Stimulated activated CD8-positive, alpha-beta memory T cell treated with anti-CD3 and anti-CD28 coated beads, Interleukin-7, amount 100 ng/mL, for 1 hour (primary cell): ENCODE measurements at places on chromosomes 2 and 18.

DNA sequence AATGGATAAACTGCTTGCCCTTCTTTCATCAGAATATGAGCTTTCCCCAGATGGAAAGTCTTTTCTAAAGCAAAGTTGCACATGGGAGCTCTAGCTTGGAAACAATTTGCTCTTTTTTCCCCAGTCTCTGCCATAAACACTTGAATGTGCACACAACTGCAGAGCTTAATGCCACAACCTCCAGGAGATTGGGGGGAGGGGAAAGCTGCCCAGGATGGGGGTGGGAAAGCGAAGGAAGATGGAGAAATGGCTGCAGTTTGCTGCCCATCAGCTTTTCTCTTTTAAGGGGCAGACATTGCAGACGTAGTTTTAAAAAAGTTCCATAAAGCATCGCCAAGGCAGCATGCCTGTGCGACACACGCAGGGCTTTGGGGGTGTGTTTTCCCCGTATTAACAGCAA is 1.5 kb downstream of the ACKR3 start:
- DNase-seq: no peak

DNA sequence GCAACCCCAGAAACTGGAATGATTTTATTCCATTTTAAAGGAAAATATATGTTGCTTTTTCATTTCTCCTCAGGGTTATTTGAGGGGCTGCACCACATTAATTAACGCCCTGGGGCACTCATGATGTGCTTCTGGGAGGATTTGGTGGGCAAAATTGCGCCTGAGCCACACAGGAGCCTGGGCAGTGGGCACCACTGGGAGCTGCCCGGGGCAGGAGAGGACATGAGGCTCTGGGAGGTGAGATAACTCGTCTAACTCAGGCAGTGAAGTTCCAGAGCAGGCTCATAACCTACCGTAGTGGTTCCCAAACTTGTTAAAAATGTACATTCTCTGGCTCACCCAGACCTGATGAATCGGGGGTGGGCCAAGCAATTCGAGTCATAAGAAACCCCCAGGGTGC is 68.3 kb downstream of the EDAR start:
- DNase-seq: no peak

DNA sequence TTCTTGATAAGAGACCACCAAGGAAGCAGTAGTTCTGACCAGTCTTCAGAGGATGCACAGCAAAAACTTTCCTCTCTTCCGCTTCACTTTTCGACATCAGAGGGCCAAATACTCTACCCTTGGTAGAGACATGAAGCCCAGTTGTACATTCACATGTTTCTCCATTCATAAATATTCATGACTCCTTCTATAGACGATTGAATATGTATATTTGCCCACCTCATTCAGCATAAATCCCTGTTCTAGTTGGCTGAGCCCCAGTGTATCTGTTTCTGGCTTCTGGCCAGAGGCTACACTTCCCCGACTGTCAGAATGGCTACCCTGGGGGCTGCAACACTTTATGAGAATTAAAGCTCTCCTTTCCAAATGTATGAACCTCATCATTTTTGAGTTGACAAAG is 258.5 kb downstream of the ASXL3 start:
- DNase-seq: no peak

GRCh38 chr2:53508667-53509066 is 258.9 kb upstream of the CHAC2 start:
- DNase-seq: no peak

DNA sequence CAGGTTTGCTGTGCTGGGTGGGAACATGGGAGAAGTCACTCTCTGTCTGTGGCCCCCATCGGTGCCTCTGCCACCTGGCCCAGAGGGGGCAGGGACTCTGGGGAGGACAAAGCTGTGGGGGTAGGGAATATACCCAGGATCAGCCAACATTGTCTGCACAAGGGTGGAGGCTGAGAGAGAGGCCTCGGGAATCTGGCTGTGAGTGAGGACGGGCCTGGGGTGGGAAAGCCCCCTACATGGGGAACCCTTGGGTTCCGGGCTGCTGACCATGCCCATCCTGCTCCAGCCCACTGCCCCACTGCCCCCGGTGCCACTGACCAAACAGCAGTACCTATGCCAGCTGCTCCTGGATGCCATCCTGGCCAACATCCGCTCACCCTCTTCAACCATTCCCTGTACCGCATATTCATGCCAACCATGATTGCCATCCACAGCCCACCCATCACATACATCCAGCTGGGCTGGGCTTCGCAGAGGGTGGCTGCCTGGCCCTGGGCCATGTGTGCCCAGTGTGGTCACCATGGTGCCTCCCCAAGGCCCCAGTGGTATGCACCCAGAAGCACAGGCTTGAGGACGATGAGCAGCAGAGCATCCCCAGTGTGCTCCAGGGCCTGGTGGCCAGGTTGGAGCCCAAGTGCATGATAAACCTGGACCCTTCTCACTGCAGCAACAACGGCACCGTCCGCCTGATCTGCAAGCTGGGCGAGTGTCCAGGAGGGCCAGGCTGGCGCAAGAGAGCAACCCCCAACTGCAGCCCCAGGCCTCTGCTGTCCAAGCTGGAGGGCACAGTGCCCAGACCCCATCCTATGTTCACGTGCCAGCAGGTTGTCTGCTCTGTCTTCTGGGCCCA is 6.9 kb upstream of the POTEF start:
- DNase-seq: no peak

- DNase-seq: no peak
Observed at GRCh38 chr2:71453404-71454220, at the start of gene DYSF. DYSF (plus strand) TSS chr2:71453561.

DNA sequence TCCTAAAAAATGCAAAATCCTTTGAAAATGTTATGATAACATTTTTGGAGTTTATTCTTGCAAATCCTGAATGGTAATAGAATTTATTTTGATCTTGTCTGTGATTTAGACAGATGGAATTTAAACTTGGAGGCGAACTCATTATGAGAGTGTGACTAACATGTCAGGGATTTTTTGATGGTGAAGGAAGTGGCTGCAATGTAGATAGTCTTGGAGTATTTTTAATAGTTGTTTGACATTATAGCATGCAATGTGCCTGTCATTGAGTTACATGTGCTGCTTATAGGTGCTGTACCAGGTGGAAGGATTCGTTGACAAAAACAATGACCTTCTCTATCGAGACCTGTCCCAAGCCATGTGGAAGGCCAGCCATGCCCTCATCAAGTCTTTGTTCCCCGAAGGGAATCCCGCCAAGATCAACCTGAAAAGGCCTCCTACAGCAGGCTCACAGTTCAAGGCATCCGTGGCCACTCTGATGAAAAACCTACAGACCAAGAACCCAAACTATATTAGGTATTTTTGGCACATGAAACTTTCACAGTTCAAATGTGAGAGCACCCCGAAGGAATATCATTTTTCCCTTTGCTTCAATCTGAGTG is 141.8 kb downstream of the MYO1B start:
- DNase-seq: no peak

- no peak for DNase-seq
Observed at GRCh38 chr2:2452961-2453360, 121.9 kb upstream of the MYT1L start.

DNA sequence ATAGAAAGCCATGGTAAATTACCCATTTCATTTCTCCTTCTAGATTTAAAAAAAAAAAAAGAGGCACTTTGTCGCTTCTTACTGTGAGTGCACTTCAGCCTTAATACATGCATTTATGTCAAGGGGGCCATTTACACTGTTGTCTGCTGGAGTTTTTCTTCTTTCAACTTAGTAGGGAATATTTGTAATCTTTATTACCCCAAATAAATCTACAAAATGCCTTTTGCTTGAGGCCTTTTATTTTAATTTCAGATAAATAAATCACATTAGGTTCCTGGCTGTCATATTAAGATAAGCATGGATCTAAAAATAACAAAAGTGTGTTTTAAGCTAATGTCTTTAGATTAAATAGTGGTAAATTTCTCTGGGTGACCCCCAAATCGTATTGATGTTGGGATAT is 276.0 kb downstream of the NCKAP5 start:
- no peak for DNase-seq

DNA sequence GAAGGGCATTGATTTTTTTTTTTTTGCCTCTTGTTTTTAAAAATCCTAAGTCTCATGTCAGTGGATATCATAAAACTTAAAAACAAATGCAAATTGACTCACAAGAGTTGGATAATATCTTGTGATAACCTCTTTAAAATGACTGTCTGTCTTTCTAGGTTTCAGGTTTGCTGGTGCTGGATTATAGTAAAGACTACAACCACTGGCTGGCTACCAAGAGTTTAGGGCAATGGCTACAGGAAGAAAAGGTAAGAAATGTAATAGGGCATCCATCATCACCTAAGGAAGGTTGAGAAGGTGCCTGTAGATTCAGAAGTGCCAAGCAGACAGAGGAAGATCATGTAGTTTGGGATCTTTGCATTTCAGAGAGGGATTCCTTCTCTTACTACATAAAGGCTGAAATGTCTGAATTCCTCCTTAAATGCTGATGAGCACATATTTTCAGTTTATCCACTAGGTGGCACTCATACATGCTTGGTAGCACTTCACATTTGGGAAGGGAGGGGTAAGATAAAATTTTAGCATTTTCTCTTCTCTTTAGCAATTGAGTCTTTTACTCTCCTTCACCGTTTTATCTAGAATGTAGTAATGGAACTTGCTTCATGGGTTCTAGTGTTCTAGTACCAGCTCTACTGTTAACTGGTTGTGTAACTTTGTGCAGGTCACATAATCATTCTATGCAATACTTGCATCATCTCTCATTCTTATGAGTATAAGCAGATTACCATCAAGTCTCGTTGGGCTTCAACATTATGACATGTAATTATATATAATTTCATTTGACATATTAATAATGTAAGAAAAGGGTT is 21.1 kb downstream of the CPS1 start:
- DNase-seq: no peak

DNA sequence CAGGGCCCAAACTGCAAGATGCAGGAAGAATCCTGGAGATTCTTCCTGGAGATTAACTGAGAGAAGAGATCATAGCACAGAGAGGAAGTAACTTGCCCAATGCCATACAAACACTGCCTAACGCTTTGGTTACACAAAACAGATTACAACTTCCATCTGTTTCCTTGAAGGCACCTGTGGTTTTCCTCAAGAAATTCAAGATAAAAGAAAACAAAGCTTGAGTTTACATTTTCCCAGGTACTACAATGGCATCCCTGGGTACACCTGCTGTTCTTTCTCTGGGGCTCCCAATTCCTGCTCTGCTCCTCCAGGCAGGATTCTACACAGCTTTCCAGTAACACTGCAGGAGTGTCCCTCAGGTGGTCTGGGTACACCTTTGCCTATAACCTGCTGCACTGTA is 781.9 kb upstream of the ID2 start:
- no peak for DNase-seq

DNA sequence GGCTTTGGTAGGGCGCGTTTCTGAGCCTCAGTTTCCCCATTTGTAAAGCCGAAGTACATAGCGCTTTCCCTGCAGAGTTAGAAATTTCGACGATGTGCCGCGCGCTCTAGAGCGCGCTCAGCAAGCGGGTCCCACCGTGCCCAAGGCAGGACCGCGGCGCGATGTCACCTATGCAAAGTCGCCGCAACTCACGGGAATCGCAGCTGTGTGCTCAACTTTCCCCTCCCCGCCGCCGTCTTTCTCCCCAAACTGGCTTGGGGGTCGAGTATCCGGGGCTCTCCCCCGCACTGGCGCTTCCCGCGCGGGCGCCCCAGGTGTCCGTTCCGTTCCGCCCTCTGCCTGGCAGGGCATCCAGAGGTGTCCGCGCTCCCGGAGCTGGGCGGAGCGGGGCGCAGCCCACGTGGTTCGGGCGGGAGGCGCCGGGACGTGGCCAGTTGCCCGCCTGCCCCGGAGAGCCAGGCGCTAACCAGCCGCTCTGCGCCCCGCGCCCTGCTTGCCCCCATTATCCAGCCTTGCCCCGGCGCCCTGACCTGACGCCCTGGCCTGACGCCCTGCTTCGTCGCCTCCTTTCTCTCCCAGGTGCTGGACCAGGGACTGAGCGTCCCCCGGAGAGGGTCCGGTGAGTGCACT is at the start of gene MLPH:
Gene MLPH, plus strand, starts transcription at position 433 of the 630 bp plus-strand sequence. CDS start 6,176 bp downstream, outside the sequence.
- DNase-seq: no peak

GRCh38 chr2:82657106-82657505 is 1802.0 kb downstream of the SUCLG1 start:
- DNase-seq: no peak
